ENCODE measurements at places on chromosomes 11 and 22.

DNA sequence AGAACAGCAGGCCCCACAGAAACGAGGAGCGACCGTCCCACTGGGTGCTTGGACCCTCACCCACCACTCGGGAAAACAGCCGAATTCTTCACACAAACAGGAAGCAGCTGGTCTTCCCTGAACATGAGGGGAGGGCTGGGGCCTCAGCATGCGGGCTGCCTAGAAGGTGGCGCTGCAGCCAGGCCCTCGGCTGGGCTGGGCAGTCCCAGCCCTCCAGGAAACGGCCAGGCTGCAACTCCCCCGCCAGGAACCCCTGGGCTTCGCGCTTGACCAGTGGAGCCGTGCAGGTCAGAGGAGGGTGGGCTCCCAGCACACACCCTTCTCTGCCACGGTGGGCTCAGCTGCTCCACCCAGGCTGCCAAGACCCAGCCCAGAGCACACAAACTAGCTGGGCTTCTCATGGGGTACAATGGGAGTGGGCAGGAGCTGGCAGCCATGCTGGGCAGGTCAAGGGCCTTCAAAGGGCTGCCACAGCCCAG is 29.6 kb downstream of the IGF2 start:
- DNase-seq = no peak

DNA sequence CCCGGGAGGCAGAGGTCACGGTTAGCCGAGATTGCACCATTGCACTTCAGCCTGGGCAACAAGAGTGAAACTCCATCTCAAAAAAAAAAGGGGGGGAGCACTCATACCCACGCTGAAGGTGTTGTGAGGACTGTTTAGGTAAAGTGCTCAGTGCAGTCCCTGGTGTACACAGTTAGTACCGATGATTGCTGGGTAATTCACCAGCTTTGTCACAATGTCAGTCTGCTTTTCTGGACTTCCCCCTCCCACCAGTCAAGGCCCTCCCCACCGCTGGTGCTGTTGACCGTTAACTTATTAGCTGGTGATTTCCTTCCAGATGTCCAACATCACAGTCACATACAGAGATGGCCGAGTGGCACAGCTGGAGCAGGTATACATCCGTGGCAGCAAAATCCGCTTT is 11.9 kb downstream of the SNRPD3 start:
- DNase-seq = no peak

GRCh38 chr11:1946812-1947484 is at the start of gene MRPL23:
Gene MRPL23 (plus strand): TSS chr11:1947332. CDS start chr11:1947363, 31 bp downstream.
- no peak for DNase-seq

- DNase-seq = peak; percentile 47
These were observed 17.3 kb downstream of the RPUSD4 start for GRCh38 chr11:126194121-126194543.

DNA sequence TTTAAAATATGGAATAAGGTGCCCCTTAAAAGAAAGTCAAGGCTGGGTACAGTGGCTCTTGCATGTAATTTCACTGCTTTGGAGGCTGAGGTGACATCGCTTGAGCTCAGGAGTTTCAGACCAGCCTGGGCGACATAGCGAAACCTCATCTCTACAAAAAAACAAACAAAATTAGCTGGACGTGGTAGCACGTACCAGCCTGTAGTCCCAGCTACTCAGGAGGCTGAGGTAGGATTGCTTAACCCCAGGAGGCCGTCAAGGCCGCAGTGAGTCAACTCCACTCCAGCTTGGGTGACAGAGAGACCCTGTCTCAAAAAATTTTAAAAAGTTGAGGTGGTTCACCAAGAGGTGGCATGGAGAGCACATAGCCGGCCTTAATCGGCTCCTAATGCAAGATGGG is 17.7 kb upstream of the ADORA2A start:
- no peak for DNase-seq

DNA sequence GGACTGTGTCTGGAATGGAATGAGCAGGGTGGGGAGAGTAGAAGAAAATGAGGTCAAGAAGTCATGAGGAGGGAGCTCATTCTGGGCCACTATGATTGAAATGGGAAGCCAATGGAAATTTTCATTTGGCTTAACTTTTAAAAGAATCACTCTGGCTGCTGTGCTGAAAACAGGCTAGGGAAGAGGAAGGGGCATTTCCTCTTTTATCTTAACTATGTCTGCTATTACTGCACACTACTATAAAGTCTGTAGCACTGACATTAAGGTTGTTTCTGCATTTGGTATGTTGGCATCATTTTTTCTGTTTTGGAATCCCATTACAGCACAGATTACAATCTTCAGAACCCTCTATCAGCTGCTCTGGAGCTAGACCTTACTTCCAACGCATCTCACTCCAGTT is 8.2 kb downstream of the PATL1 start:
- no peak for DNase-seq

- no peak for DNase-seq
These were observed 17.5 kb downstream of the FGF3 start for GRCh38 chr11:69801513-69802335.

GRCh38 chr22:27420817-27421361 is 380.7 kb downstream of the MN1 start:
- DNase-seq = no peak

- DNase-seq = no peak
These were observed 96.2 kb downstream of the TSPAN18 start for GRCh38 chr11:44823006-44823405.

DNA sequence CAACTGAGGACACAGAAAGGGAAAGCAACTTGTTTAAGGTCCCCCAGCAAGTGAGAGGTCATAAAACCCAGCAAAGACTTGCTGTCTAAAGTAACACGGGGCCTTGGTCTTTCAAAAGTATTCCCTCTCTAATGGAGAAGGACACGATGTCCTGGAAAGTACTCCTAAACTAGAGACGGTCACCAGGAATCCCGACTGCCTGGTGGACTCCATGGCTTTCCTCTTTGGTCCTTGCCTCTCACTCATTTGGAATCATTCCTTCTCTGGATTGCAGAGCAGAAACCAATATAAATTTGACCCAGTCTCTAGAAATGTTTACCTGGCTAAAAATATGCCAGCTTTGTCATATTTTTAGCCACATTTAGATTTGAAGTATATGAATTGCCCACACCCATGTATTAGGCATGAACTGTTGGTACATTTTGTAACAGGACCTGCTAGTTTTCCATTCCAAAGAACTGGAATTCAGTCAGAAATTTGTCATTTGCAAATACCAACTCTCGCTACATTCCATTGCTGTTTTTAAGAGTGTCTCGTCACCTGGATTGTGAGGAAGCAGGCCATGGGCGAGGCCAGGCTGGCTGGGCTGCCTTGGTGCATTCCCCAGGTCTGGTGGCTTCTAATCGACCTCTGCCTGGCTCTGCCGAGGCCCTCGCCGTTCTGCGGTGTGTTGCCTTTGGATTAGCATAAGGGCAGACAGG is 12.9 kb downstream of the NAV2 start:
- DNase-seq = no peak

GRCh38 chr22:42353883-42354727 is 78.1 kb downstream of the NFAM1 start:
- no peak for DNase-seq

DNA sequence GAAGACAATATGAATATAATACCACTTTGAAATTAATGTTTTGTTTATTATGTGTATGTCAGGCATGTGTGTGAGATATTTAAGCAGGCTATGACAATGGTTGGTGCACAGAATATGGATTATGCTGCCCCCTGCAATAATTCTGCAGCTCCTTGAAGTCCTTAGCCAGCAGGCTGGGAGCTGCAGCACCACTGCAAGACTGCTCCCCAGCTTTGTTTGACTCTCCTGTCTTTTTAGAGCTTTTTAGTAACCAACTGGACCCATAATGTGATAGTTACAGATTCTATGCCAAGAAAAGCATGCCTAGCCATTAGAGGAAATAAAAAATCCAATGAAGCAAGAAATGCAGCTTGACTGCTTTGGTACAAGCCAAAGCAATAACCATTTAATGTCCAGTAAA is 535.1 kb downstream of the TMEM135 start:
- DNase-seq = no peak

GRCh38 chr11:74019104-74019738 is 10.3 kb upstream of the UCP3 start:
- no peak for DNase-seq

GRCh38 chr11:86415026-86415425 is 40.3 kb downstream of the CCDC81 start:
- no peak for DNase-seq

GRCh38 chr11:1150116-1150515 is 7.6 kb upstream of the MUC5AC start:
- DNase-seq = no peak

DNA sequence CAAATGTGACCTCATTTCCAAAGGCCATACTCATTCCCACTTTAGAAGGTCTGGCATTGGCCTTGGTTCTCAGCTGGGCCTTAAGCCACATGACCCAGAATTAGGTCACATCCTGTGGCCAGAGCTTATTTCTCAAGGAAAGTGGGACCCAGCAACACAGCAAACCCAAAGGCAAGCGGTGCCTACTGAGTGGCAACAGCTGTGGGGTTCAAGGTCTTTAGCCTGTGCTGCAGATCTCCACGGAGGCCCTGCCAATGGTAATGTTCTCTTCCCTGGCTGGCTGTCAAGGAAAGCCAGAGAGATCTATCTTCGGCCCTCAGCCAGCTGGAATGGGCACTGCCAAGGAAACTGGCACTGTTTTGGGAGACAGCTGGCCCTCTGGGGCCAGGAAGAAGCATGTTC is 41.5 kb upstream of the TP53I11 start:
- no peak for DNase-seq

DNA sequence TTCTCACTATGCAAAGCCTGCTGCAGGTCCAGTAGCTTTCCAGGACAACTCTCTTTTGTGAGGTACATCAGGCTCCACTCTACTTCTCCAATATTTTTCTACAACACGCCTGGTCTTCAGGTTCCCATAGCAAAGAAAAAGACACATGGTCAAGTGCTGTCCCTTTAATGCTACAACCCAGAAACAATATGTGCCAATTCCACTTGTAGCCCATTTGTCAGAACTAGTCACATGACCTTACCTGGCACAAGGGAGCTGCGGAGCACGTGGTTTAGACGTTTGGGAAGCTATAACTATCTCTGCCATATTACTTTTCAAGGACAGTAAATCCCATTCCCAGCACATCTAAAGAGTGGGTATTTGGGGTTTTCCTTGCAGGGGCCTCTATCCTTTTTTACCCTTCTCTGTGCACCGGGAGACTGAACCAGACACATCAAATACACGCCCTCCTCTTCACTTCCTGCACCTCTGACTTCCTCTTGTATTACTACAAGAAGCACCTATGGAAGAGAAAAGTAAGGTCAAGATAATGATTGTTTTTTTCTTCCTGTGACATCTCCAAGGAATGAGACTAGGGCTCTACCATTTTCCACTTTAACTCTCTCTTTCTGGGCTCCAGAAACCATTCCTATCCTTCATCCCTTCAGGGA is 237.6 kb downstream of the ETS1 start:
- DNase-seq = no peak

- no peak for DNase-seq
These were observed 53.2 kb upstream of the BID start for GRCh38 chr22:17827466-17827865.

DNA sequence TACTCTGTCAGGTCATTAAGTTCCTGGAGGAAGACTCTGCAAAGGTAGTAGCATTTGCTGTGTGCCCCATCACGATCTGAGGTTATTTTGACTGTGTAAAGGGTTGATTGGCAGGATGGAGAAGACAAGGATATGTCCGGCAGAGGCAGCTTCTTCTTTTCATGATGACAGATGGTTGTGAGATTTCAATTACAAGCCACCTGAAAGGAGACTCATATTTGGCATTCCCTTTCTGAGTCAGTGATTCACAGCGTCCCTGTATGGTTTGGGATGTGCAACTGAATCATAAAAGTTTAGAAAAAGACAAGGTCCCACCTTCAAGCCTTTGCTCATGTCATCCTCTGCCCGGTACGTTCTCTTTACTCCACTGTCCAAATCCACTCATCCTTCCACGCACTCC is 113.4 kb downstream of the MTNR1B start:
- DNase-seq = no peak

GRCh38 chr22:27455526-27455925 is 346.0 kb downstream of the MN1 start:
- DNase-seq = no peak

GRCh38 chr22:36536717-36537116 is 7.8 kb upstream of the EIF3D start:
- DNase-seq = no peak

DNA sequence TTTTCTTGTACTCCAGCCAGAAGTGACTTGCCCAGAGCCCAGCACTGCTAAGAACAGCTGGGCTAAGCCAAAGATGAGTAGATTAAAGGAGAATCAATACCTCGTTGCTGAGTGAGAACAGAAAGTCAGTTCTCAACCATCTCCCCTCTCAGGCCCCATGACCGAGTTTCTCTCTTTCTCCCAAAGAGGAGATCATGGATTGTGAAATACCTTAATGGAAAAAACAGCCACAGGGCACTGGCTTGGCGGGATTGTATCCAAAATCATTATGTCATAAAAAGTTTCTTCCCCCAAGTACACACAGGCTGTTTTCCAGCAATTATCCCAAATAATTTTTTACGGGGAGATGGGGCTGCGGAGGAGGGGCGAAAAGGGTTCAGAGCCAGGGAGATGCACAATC is 111.8 kb upstream of the TMEM45B start:
- DNase-seq = peak; percentile 13

DNA sequence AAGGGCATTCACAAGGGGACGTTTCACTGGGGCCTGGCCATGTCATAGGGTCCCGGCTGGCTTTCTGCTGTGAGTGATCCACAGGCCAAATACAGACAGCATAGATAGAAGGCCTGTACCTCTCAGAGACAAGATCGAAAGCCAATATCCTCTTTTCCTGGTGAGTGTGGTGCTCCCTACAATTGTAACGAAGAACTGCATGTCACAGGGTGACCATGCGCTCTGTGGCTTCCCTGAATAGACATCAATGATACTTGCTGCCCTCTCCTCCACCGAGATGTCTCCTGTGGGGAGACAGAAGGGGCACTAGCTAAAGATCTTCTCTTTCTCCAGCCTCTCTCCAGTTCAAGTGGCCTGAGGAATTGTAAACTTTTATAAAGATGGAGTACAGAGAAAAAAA is 226.1 kb upstream of the POU2AF2 start:
- DNase-seq = no peak

- DNase-seq = no peak
These were observed 217.3 kb upstream of the TMEM45B start for GRCh38 chr11:129598378-129598777.

DNA sequence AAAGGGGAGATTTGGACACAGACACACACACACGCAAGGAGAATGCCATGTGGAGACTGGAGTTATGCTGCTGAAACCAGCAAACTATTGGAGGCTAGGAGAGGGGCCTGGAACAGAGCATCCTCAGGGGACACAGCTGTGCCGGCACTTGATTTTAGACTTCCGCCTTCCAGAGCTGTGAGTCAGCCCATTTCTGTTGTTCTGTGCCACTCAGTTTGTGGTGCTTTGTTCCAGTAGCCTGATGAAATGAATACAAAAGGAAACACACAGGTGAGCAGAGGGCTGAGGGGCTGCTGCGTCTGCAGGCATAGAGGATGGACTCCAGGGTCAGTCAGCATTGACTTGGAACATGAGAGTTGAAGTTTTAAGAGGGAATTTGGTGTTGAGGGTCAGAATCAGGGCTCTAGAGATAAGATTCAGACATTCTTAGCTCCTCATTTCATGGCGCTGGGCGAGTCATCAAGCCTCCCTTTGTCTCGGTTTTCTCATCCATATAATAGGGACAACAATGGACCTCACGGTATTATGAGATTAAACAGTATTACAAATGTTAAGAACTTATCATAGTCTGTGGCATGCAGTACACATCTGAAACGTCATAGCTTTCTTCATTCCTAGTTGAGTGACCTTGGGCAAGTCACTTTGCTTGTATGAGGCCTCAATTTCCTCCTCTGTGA is 191.0 kb downstream of the MIAT start:
- DNase-seq = no peak

GRCh38 chr11:67521924-67522323 is 1.3 kb downstream of the CABP2 start:
- no peak for DNase-seq

All from COLO829 (cell line).